ENCODE measurements at places on chromosomes 1 and 21.

DNA sequence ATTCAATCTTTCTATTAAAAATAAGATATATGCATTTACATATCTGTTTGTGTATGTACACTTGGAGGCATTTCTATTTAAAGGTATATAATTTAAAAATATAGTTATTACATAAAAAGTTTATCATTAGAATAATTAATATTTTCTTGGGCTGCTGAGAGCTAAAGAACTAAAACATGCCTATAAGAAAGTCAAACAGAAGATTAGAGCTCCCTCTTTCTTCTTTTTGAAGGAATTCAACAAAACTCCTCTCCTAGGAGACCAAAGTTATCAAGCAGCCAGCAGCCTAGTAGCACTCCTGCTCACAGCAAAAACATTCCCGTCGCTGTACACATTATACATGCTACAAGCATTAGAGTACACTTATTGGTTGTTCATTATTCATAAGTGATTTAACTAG, 216.4 kb downstream of the VAV3 start:
- DNase-seq = no peak

GRCh38 chr21:41110664-41111063, 57.3 kb upstream of the BACE2 start:
- DNase-seq = no peak

DNA sequence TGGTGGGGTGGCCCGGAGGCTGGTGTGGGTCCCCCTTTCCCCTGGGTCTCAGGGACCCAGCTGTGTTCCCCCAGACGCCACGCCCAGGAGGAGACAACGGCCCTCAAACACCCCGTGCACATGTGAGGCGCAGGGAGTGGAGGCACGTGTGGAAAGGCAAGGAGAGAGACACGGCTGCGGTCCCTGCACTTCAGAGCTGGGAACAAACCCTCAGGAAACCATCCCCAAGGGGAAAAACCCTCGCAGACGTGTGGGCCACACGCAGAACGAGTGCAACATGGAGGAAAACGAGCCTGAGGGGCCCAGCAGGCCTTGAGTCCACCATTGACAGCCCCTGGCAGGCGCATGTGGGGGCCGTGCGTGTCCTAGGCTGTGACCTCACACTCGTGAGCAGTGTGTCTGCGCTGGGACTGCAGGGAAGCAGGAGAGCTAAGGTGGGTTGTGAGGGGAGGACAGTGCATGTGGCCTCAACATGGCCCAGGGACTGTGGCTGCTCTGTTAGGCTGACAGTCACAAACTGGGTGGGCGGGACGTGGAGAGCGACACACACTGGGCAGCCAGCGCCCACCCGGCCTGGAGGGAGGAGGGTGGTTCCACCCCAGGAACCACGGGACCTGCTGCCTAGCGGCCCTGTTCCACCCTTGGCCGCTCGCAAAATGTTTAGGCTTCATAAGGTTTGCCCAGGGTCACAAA, 20.0 kb downstream of the ITGB2 start:
- no peak for DNase-seq

GRCh38 chr1:204640578-204640977, 45.0 kb downstream of the LRRN2 start:
- no peak for DNase-seq

- DNase-seq = no peak
These were observed 14.7 kb upstream of the SPRR5 start for GRCh38 chr1:152932170-152932811.

All from NT2/D1 (cell line).